ENCODE measurements at places on chromosomes 1 and 21.
A peak's percentile ranks its signal among the peaks of the same experiment; 100 is the strongest.

GRCh38 chr1:58722414-58722813 is 22.6 kb upstream of the MYSM1 start:
- no peak for DNase-seq

- no peak for DNase-seq
Measured at GRCh38 chr1:48120621-48121020, 101.9 kb upstream of the SLC5A9 start.

DNA sequence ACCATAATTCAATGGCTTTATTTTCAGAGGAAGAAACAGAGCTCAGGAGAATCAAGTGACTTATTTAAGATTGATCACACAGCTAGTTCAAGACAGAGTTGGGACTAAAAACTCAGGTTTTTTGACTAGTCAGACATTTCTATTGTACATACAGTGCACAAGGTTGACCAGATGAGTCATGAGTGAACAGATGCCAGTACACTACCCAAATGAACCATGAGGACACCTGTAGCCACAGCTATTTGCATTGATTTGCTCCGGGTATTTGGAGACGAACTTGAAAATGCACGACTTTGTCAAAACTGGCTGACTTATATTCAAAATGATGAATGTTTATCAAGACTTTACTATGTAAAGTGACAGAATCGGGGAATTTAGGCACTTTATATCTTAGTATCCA is 161.7 kb upstream of the ST6GALNAC5 start:
- DNase-seq: no peak

DNA sequence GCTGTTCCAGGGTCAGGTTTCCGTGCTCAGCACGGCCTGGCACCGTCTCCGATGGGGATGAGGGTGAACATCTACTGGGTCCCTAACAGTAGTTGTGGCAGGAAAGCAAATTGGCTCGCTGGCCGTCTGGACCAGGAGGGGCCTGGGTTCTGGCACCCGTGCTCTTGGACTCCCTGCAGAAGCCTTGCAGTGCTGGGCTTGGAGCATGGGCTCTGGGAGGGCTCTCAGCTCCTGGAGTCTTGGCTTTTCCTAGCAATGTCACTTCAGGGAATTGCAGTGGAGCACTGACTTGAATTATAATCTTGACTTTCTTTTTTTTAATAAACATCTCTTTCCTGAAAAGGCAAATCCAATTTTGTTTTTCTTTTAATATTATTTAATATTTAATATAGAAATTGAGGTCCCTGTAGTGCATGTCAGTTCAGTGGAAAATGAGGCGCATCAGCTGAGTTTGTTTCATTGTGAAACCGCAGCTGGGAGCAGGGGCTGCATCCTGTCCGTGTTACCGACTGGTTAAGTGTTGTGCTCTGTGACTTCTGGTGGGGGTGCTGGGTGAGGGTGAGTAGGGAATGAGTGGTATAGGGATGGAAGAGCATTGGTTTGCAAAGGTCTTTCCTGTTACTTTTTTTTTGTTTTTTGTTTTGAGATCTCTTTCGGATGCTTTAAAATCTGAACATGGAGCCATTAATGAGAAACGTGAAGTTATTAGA is 64.1 kb downstream of the PEX14 start:
- no peak for DNase-seq

- no peak for DNase-seq
Measured at GRCh38 chr1:10324627-10325026, 74.2 kb upstream of the PGD start.

- DNase-seq: no peak
Measured at GRCh38 chr1:24221246-24221645, 34.2 kb upstream of the IFNLR1 start.

DNA sequence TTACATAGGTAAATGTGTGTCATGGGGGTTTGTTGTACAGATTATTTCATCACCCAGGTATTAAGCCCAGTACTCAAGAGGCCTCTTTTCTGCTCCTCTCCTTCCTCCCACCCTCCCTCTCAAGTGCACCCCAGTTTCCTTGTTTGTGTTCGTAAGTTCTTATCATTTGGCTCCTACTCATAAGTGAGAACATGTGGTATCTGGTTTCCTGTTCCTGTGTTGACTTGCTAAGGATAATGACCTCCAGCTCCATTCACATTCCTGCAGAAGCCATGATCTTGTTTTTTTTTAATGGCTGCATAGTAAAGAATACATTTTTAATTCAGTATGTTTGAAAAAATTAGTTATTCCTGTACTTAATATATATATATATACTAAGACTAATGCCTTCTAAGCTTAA is 107.7 kb downstream of the CLDN17 start:
- no peak for DNase-seq

DNA sequence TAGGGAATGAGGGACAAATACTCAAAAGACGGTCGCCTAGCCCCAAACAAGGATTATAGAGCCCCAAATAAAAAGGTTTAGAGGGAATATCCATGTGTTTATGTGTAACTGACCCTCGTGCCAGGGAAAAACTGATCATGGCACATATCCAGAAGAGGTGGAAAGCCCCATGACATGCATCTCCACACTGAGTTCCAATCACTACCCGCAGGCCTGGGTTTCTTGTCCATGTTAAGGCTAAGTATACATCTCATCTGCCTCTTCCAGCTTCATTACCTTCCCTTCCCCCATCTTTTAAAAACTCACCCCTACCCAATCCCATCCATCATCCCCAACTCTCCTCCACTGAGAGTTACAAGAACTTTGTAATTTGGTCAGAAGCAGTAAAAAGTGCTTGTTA is 15.2 kb downstream of the GADD45A start:
- DNase-seq: no peak

- no peak for DNase-seq
Measured at GRCh38 chr1:147534386-147534785, 6.9 kb upstream of the BCL9 start.

DNA sequence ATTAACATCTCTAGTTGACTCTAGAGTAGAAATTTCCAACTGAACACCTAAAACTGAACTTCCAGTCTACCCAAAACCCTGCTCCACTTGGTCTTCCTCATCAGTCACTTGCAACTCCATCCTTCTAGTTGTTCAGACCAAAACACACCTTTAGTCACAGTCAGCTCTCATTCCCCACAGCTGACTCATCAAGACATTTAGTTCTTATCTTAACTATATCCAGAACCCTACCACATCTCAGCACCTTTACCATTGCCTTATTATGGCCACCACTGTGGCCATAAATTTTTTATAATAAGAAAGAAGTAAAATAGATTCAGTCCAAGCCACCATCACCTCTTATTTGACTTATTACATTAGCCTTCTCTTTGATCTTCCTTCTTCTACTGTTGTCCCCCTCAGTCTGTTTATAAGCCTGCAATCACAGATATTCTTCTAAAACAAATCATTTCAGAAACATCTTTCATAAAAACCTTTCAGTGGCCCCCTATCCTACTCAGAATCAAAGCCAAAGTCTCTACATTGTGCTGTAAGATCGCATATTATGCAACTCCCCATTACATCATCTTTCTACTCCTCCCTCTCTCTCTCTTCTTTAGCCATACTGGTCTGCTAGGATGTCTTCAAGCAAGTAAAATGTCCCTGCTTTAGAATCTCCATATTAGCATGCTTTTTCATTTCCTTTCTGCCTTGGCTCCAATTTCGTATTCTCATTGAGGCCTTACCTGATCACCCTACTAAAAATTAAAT is 275.9 kb downstream of the LRRC40 start:
- no peak for DNase-seq

DNA sequence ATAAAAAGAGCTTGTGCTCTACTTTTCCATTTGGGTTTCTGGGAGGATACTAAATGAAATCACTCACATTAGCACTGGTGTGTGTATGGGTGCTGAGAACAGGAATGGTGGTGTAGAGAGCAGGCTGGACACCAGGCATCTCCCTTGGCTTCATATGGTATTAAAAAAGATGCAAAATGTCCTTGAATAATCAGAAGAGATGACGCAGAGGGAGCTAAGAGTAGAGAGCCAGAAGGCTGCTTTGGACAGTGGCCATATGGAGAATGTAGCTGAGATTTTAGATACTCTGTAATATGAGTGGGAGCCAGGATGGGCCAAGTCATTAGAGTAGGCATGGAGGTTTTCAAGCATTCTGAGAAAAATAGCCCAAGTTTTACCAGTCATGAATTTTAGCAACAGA is 112.3 kb upstream of the ZRANB2 start:
- DNase-seq: no peak

DNA sequence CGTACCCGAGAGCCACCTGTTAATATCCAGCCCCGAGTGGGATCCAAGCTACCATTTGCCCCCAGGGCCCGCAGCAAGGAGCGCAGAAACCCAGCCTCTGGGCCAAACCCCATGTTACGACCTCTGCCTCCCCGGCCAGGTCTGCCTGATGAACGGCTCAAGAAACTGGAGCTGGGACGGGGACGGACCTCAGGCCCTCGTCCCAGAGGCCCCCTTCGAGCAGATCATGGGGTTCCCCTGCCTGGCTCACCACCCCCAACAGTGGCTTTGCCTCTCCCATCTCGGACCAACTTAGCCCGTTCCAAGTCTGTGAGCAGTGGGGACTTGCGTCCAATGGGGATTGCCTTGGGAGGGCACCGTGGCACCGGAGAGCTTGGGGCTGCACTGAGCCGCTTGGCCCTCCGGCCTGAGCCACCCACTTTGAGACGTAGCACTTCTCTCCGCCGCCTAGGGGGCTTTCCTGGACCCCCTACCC is 1.4 kb downstream of the USP21 start:
- DNase-seq: no peak

GRCh38 chr1:47181095-47181954 is 8.5 kb downstream of the PDZK1IP1 start:
- no peak for DNase-seq

GRCh38 chr1:86741947-86742572 is 37.7 kb downstream of the SH3GLB1 start:
- peak; percentile 25 for DNase-seq

- no peak for DNase-seq
Measured at GRCh38 chr21:46117586-46118315, 19.8 kb downstream of the COL6A2 start.

DNA sequence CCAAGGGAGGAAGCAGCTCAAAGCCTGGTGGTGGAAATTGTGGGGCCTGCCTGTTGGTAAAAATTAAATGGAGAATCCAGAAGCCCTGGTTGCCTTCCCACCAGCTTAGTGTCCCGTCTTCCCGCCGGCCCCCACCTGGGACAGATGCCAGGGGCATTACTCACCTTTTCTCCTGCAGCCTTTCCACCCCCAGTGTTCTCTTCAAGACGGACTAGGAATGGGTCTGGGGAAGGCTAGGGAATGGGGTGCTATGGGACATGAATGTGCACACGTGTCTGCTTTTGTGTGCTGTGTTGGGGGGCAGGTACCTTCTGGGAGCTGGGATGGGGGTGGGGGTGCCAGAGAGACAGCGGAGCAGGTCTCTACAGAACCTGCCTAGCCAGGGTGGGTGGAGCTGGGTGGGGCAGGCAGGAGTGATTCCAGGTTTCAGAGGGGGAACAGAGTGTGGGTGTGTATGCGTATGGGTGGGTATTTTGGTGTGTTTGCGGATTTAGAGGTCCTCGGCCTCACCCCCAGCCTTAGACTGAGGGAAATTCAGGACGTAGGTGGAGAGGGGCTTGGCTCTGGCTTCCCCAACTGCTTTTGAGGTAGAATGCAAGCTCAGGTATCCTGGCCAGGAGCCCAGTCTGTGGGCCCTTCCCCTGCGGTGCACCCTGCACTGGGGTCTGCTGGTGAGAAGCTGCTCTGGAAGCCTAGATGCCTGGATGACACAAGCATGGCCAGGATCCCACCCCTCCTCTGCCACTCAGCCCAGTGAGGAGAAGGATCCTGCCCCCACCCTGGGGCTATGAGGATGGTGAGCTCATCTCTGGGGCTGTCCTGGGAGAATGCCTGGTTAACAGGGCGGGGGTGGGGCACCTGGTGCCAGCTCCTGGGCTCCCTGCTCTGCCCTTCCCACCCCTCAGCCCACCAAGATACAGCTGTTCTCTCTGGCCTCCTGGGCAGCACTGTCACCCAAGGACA is 7.8 kb downstream of the VANGL2 start:
- peak; percentile 42 for DNase-seq

DNA sequence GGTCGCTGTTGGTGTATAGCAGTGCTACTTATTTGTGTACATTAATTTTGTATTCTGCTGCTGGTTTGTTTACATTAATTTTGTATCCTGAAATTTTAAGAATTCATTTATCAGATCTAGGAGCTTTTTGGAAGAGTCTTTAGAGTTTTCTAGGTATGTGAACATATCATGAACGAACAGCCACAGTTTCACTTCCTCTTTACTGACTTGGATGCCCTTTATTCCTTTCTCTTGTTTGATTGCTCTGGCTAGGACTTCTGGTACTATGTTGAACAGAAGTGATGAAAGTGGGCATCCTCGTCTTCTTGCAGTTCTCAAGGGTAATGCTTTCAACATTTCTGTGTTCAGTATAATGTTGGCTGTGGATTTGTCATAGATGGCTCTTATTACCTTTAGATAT is 1757.9 kb downstream of the BRINP3 start:
- DNase-seq: no peak

DNA sequence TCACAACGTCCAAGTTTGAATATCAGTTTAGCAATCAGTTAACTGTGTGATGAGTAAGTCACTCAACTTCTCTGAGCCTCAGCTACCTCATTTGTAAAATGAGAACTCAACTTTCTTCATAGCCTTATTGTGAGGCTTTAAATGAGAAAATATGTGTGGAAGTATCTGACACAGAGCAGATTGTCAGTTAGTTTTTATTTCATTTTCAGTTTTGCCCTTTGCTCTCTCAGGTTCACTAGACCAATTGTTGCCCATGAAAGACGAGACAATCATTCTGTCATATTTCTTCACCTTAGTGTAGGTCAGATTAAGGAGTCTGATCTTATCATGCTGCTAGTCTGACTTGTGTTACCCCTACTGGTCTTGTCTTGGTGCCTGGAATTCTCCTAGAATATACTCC is 232.8 kb upstream of the PTBP2 start:
- DNase-seq: no peak

DNA sequence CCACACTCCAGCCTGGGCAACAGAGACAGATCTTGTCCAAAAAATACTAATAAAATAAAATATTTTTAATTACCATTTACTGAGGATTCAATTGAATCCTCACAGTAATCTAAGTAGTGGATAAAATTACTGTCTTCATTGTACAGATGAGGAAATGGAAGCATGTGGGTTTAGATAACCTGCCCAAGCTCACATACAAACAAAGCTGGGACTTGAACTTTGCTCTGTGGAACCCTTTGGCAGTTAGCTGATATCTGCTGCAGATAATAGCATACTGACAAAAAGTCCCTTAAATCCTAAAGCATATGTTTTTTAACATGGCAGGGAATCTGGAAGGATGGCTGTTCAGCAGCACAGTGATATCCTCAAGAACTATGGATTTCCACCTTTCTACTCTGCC is 130.9 kb upstream of the MROH9 start:
- no peak for DNase-seq

DNA sequence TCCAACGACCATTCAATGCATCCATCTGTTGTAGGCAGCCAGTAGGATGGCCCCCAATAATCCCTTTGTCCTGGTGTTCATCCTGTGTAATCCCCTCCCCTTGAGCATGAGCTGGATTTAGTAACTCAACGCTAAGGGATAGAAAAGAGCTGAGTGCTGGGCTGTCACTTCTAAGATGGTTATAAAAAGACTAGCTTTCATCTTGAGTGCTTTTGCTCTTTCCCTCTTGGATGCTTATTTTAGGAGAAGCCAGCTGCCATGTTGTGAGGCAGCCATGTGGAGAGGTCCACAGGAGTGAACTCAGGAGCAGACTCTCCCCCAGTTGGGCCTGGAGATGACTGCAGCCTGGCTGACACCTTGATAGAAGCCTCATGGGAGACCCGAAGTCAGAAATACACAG is 401.5 kb downstream of the VAV3 start:
- no peak for DNase-seq

GRCh38 chr1:211660718-211661222 is 14.7 kb downstream of the NEK2 start:
- DNase-seq: no peak
